ENCODE measurements at places on chromosomes 13 and 19. TPM values are rescaled to one million over a fixed set of nuclear protein-coding genes. Genes with fewer than 3 reads are reported as not detected.

GRCh38 chr13:24624801-24625231, 55.4 kb upstream of the ATP12A start:
- no peaks in the 10 kb centered on the region for H3K27me3 ChIP-seq
- H3K4me3 ChIP-seq: no peak overlapping the region
- H3K4me1 ChIP-seq: peaks cover 53% of the 10 kb centered on the region
- H3K36me3 ChIP-seq: peaks cover 18% of the 10 kb centered on the region
- H3K27ac ChIP-seq: peak overlapping the region; percentile 99

- peaks cover 1% of the 10 kb centered on the region for H3K4me1 ChIP-seq
- no peaks in the 10 kb centered on the region for H3K36me3 ChIP-seq
- peak; percentile 70 for DNase-seq
- H3K27me3 ChIP-seq: no peaks in the 10 kb centered on the region
- H3K4me3 ChIP-seq: no peak overlapping the region
These were observed 43.1 kb downstream of the CEBPG start for GRCh38 chr19:33416307-33417215.

- no peaks in the 10 kb centered on the region for H3K36me3 ChIP-seq
- no peaks in the 10 kb centered on the region for H3K4me1 ChIP-seq
- H3K27ac ChIP-seq: no peak overlapping the region
- H3K4me3 ChIP-seq: no peak overlapping the region
These were observed 107.3 kb upstream of the SERP2 start for GRCh38 chr13:44266305-44266704.

DNA sequence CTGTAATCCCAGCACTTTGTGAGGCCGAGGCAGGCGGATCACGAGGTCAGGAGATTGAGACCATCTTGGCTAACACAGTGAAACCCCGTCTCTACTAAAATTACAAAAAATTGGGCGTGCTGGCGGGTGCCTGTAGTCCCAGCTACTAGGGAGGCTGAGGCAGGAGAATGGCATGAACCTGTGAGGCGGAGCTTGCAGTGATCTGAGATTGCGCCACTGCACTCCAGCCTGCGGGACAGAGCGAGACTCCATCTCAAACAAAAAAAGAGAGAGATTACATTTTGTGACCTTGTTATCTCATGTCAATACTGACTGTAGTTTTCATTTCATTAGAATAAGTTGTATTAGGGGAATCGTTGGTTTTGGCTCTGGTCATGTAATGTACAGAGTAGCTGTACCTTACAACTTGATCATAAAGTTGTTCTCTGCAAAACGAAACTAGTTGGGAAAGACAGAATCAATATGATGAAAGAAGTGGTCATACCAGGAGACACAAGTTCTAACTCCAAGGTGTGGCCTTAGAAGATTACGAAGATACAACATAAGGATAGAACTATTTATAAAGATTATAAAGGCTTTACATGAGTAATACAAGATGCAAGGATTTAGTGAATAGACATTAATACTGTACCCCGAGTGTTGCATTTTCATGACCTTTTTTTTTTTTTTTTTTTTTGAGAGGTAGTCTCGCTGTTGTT, 15.3 kb downstream of the TMEM38A start:
- no peak overlapping the region for H3K4me3 ChIP-seq
- H3K27ac ChIP-seq: no peak overlapping the region
- no peaks in the 10 kb centered on the region for H3K4me1 ChIP-seq
- DNase-seq: no peak
- no peaks in the 10 kb centered on the region for H3K36me3 ChIP-seq

DNA sequence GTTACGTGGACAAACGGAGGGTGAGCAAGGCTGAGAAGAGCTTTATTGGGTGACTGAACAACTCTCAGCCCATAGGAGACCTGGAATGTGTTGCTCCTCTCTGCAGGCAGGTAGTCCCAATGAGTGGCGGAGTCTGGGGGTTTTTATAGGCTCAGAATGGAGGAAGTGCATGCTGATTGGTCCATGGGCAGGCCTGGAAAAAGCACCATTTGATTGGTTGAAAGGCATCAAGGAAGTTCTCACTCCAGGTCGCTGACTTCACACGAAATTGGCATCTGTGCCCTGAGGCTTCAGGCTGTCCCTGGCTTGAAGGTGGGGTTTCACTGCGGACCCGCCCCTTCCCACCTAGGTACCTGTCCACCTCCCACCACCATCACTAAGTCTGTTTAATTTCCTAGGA, 65.4 kb downstream of the SPATA13 start:
- no peaks in the 10 kb centered on the region for H3K36me3 ChIP-seq
- no peak overlapping the region for H3K4me3 ChIP-seq
- no peak for DNase-seq

The TRPC4 gene
- not detected for total RNA-seq

The KIR2DL1 gene
- total RNA-seq: not detected

Data from activated CD4-positive, alpha-beta memory T cell treated with anti-CD3 and anti-CD28 coated beads, Interleukin-2, amount 10 ng/mL, durations not matched to agents 7 days and 5 days (primary cell).